ENCODE measurements at places on chromosomes 16 and 17.

DNA sequence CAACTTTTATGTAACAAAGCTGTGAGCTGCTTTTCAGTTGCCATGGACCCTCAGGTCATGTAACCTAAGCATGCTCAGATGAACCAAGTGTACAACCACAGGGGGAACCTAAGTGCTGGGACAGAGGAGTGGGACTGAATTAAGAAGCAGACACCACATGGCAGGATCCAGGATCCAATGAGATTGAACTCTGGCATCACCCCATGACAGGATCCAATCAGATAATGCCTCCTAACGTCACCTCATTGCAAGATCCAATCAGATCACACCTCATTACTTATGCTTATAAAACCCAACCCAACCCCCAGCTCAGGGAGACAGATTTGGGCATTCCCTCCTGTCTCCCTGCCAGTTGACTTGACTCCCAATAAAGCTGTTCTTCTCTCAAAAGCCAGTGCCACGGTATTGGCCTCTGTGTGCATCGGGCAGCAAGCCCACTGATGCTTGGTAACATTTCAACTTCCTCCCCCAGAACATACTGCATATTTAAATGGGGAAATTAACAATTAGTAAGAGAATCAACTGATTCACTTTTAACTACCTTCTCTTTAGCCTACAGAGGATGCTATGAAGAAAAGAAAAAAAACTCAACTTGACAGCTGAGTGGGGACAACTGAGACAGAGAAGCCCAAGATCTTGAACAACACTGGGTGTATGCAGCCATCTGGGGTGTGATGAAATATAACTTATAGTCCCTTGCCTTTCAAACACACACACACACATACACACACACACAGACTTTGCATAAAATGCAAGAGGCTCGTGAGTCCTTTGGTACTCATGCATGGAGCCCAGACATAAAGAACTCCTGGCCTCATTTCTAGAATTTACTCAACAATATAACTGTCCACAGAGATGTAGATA lies 148.4 kb downstream of the SLC39A11 start:
- no peak for DNase-seq

- no peak for DNase-seq
These were observed 30.3 kb downstream of the ATPAF2 start for GRCh38 chr17:18008496-18009268.

GRCh38 chr17:8776881-8777280 lies 18.5 kb upstream of the SPDYE4 start:
- DNase-seq = no peak

GRCh38 chr17:72030067-72030899 lies 90.5 kb upstream of the SOX9 start:
- no peak for DNase-seq

- DNase-seq = no peak
These were observed 35.8 kb downstream of the LITAF start for GRCh38 chr16:11550791-11551498.

Measured in nucleus accumbens (tissue), 56 donors.